ENCODE measurements at places on chromosomes 12 and 14. TPM values are rescaled to one million over a fixed set of nuclear protein-coding genes. Genes with fewer than 3 reads are reported as not detected.

GRCh38 chr12:53984901-53985691 is at the start of gene HOXC10:
Gene HOXC10 (plus strand): TSS chr12:53985146. CDS start chr12:53985260, 114 bp downstream.
- peak; percentile 97 for DNase-seq

DNA sequence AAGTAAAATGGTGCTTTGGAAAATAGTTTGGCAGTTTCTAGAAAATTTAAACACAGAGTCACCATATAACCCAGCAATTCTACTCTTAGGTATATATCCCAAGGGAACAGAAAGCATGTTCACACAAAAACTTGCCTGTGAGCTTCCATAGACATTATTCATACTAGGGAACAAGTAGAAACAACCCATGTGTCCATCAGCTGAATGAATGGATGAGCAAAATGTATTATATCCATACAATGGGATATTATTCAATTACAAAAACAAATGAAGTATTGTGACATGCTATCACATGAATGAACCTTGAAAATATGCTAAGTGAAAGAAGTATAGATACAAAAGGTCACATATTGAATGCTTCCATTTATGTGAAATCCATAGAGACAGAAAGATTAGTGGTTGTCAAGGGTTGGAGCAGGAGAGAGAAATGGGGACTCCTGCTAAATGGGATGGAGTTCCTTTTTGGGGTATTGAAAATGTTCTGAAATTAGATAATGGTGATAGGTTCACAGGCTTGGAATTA is 7.9 kb downstream of the SLC10A1 start:
- DNase-seq: no peak

The APOLD1 gene
- total RNA-seq: 2.7 TPM

The CATSPERB gene
- not detected for total RNA-seq

The CTSG gene
- total RNA-seq: not detected

The AICDA gene
- not detected for total RNA-seq

Measured in H4 (cell line).